Transverse colon (tissue), 4 donors: ENCODE measurements at places on chromosomes 12 and 14. TPM values are rescaled to one million over a fixed set of nuclear protein-coding genes. Genes with fewer than 3 reads are reported as not detected.

Gene FZD10
- total RNA-seq: not detected

Gene ART4
- 0.16 TPM for total RNA-seq

GRCh38 chr12:39331539-39332261 lies 111.2 kb downstream of the KIF21A start:
- no peaks in the 10 kb centered on the region for H3K4me1 ChIP-seq
- no peaks in the 10 kb centered on the region for H3K27me3 ChIP-seq
- DNase-seq: no peak
- peaks cover 4% of the 10 kb centered on the region for H3K36me3 ChIP-seq

Gene BMAL2
- total RNA-seq: 0.96 TPM

DNA sequence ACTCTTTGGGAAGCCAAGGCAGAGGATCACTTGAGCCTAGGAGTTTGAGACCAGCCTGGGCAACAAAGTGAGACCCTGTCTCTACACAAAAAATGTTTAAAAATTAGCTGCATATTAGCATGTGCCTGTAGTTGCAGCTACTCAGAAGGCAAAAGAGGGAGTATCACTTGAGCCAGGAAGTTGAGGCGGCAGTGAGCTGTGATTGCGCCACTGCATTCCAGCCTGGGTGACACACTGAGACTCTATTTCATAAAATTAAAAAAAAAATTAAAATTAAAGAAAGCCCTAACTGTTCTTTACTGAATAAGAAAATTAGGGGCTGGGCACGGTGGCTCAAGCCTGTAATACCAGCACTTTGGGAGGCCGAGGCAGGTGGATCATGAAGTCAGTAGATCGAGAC lies 27.0 kb downstream of the SENP1 start:
- H3K27me3 ChIP-seq: no peaks in the 10 kb centered on the region
- no peaks in the 10 kb centered on the region for H3K36me3 ChIP-seq
- no peak for DNase-seq
- no peaks in the 10 kb centered on the region for H3K4me1 ChIP-seq
- no peak overlapping the region for H3K27ac ChIP-seq
- no peak overlapping the region for H3K4me3 ChIP-seq

Gene SLC6A12
- 13.5 TPM for total RNA-seq

DNA sequence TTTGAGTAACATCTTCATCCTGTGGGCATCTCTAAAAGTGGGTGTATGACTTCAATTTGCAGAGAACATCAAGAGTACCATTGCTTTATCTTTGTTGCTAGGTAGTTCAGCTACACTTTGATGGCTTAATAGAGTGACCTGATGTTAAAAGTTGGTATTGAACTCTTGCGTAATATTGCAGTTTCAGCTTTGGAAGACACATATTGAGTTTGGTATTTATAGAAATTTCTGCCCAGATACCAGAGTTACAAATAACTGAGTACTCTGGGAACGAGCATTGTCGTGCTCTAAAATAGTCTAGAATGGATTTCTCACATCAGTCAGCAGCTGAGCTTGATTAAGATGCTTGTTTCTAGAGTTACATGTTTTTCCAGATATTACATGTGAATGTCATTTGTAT lies 24.8 kb upstream of the AKAP5 start:
- H3K4me1 ChIP-seq: peaks cover 3% of the 10 kb centered on the region
- no peaks in the 10 kb centered on the region for H3K27me3 ChIP-seq
- H3K4me3 ChIP-seq: no peak overlapping the region
- H3K27ac ChIP-seq: no peak overlapping the region
- no peak for DNase-seq

DNA sequence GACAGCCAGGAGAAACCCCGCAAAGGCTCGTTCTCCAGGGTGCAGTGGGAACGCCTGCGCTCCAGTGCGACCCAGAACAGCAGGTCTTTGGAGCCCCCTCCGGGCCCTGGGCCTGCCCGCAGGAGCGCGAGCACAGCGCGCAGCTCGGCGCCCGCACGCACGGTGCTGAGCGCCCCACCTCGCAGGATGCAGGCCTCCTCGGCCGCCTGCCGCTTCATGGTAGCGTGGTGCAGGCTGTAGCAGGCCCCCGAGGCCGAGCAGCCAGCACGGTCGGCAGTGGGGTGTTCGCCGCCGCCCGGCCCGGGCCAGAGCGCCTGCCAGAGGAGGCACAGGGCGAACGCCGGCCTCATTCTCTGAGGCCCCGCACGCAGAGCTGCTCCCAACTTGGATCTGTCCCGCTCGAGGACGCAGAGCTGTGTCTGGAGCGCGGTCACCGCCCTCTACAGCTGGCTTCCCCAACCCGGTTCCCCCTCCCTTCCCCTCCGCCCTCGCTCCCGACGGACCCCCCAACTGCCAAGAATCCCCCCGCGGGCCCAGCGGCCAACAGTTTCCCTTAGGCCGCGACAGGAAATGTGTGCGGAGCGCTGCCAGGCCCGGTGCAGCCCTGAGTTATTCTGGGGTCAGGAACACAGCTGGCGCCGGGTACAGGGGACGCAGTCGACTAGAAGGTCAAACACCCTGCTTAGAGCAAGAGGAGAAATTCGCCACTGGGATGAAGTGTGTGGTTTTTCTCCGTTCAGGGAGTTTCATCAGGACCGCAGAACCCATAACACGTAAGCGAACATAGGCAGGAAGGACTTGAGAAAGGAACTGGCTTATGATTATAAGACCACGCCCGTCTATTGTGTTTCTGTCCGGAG lies at the start of gene CLEC14A:
Gene CLEC14A, minus strand, starts transcription at position 421 of the 860 bp plus-strand sequence. Its CDS starts 71 bp downstream, at position 350.
- no peak within 1 kb of the TSS for H3K4me3 ChIP-seq
- peaks cover 46% of the 10 kb centered on the region for H3K27me3 ChIP-seq
- H3K36me3 ChIP-seq: no peaks in the 10 kb centered on the region
- H3K27ac ChIP-seq: no peak within 1 kb of the TSS
- no peaks in the 10 kb centered on the region for H3K4me1 ChIP-seq
- no peak for DNase-seq

- H3K4me1 ChIP-seq: peaks cover 12% of the 10 kb centered on the region
- no peak for DNase-seq
- H3K27me3 ChIP-seq: no peaks in the 10 kb centered on the region
- no peaks in the 10 kb centered on the region for H3K36me3 ChIP-seq
- peak overlapping the region; percentile 32 for H3K27ac ChIP-seq
Observed at GRCh38 chr14:99545586-99545985, 58.4 kb downstream of the CCDC85C start.

- H3K36me3 ChIP-seq: no peaks in the 10 kb centered on the region
- no peak overlapping the region for H3K27ac ChIP-seq
- no peak overlapping the region for H3K4me3 ChIP-seq
- no peaks in the 10 kb centered on the region for H3K27me3 ChIP-seq
- no peak for DNase-seq
- H3K4me1 ChIP-seq: peaks cover 6% of the 10 kb centered on the region
Observed at GRCh38 chr14:34718750-34719304, 4.4 kb upstream of the CFL2 start.

GRCh38 chr14:26138764-26139445 lies 458.9 kb downstream of the NOVA1 start:
- H3K27ac ChIP-seq: no peak overlapping the region
- H3K4me3 ChIP-seq: no peak overlapping the region
- DNase-seq: no peak
- no peaks in the 10 kb centered on the region for H3K36me3 ChIP-seq

- DNase-seq: peak; percentile 95
- peaks cover 21% of the 10 kb centered on the region for H3K4me1 ChIP-seq
- peak overlapping the region; percentile 93 for H3K27ac ChIP-seq
- no peaks in the 10 kb centered on the region for H3K36me3 ChIP-seq
Observed at GRCh38 chr12:6946033-6946919, 2.5 kb downstream of the C12orf57 start.

Gene FIGNL2
- total RNA-seq: not detected

GRCh38 chr12:19066475-19067001 lies 63.0 kb upstream of the PLEKHA5 start:
- H3K27ac ChIP-seq: no peak overlapping the region
- no peaks in the 10 kb centered on the region for H3K27me3 ChIP-seq
- DNase-seq: no peak
- H3K4me1 ChIP-seq: no peaks in the 10 kb centered on the region
- H3K36me3 ChIP-seq: no peaks in the 10 kb centered on the region

DNA sequence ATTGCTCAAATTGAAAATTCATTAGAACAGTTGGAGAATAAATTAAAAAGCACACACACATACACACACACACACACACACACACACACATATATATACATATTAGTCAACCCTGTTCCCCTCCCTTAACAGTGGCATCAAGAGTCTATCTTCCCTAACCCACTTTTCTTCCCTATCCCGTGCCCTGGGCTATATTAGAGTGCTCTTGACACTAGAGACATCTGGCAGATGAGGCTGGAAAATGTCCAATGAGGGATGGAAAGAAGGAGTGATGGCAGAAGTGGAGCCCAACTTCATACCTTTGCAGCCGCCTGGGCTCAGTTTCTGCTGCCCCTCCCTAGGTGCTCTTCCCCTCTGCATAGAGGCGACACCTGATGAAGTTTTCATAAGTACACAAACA lies 172.4 kb upstream of the NUDT4 start:
- no peaks in the 10 kb centered on the region for H3K36me3 ChIP-seq
- H3K4me1 ChIP-seq: no peaks in the 10 kb centered on the region
- H3K27ac ChIP-seq: no peak overlapping the region
- H3K4me3 ChIP-seq: no peak overlapping the region
- no peaks in the 10 kb centered on the region for H3K27me3 ChIP-seq

DNA sequence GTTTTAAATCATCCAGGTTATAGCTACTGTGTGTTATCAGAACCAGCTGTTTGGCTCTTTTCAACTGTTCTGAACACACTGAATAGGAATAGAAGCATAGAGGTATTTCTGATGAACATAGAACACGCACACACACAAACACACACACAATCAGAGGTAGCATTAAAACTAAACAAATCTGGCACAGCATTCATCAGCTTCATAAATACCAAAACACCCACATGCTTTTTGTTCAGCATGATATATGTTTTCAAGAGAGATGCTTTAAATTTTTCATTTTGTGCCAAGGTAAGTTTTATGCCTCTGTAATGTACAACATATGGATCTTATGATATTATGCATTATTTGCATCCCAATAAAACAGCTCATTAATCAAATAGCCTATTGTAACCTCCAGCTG lies 208.6 kb downstream of the GALC start:
- no peaks in the 10 kb centered on the region for H3K27me3 ChIP-seq
- no peak overlapping the region for H3K27ac ChIP-seq
- no peak for DNase-seq
- H3K36me3 ChIP-seq: no peaks in the 10 kb centered on the region
- no peak overlapping the region for H3K4me3 ChIP-seq
- no peaks in the 10 kb centered on the region for H3K4me1 ChIP-seq

- no peak overlapping the region for H3K4me3 ChIP-seq
- DNase-seq: no peak
- no peaks in the 10 kb centered on the region for H3K36me3 ChIP-seq
- H3K27me3 ChIP-seq: no peaks in the 10 kb centered on the region
Observed at GRCh38 chr12:96258104-96258961, 64.2 kb downstream of the ELK3 start.

GRCh38 chr12:84660139-84660538 lies 252.5 kb downstream of the SLC6A15 start:
- DNase-seq: no peak
- H3K4me1 ChIP-seq: no peaks in the 10 kb centered on the region
- no peak overlapping the region for H3K4me3 ChIP-seq
- H3K27ac ChIP-seq: no peak overlapping the region
- no peaks in the 10 kb centered on the region for H3K27me3 ChIP-seq
- H3K36me3 ChIP-seq: no peaks in the 10 kb centered on the region

- H3K27ac ChIP-seq: no peak overlapping the region
- H3K36me3 ChIP-seq: no peaks in the 10 kb centered on the region
- no peaks in the 10 kb centered on the region for H3K4me1 ChIP-seq
- DNase-seq: no peak
- no peak overlapping the region for H3K4me3 ChIP-seq
Observed at GRCh38 chr12:83432176-83432719, 745.5 kb downstream of the TMTC2 start.

DNA sequence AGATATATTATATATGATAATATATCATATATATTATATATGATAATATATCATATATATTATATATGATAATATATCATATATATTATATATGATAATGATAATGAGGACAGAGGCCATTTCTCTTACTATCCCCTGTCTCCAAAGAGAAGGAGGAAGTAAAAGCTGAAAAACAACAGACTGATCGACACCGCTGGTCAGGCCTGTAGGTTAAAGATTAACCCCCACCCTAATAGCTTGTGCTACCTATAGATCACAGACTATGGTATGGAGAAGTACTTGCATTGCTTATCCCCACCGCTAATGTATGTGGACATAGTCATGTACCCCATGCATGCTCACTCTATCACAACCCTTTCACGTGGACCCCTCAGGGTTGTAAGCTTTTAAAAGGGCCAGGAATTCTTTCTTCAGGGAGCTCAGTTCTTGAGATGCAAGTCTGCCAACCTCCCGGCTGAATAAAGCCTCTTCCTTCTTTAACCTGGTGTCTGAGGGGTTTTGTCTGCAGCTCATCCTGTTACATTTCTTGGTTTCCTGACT lies 786.1 kb upstream of the TMEM132C start:
- H3K27me3 ChIP-seq: no peaks in the 10 kb centered on the region
- H3K4me1 ChIP-seq: no peaks in the 10 kb centered on the region
- no peak overlapping the region for H3K27ac ChIP-seq
- DNase-seq: no peak
- no peak overlapping the region for H3K4me3 ChIP-seq
- no peaks in the 10 kb centered on the region for H3K36me3 ChIP-seq

DNA sequence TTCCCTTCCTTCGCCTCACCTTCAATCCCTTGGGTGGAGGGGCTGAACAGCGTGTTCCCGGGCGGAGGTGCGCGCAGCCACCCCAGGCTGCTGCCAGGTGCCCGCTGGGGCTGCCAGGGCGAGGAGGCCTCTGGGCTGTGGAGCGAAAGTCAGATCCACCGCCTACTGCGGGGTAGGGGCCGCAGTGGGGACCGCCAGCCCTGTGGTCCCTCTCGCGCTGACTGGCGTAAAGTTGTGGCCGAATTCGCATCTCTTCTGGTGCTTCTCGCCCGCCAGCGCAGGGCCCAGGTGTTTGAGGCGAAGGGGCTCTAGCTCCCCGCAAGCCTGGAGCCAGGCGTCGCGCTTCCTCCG lies 6.9 kb upstream of the HOXC4 start:
- H3K27me3 ChIP-seq: peaks cover 100% of the 10 kb centered on the region
- H3K4me3 ChIP-seq: peak overlapping the region; percentile 32
- H3K36me3 ChIP-seq: no peaks in the 10 kb centered on the region
- H3K4me1 ChIP-seq: peaks cover 4% of the 10 kb centered on the region

DNA sequence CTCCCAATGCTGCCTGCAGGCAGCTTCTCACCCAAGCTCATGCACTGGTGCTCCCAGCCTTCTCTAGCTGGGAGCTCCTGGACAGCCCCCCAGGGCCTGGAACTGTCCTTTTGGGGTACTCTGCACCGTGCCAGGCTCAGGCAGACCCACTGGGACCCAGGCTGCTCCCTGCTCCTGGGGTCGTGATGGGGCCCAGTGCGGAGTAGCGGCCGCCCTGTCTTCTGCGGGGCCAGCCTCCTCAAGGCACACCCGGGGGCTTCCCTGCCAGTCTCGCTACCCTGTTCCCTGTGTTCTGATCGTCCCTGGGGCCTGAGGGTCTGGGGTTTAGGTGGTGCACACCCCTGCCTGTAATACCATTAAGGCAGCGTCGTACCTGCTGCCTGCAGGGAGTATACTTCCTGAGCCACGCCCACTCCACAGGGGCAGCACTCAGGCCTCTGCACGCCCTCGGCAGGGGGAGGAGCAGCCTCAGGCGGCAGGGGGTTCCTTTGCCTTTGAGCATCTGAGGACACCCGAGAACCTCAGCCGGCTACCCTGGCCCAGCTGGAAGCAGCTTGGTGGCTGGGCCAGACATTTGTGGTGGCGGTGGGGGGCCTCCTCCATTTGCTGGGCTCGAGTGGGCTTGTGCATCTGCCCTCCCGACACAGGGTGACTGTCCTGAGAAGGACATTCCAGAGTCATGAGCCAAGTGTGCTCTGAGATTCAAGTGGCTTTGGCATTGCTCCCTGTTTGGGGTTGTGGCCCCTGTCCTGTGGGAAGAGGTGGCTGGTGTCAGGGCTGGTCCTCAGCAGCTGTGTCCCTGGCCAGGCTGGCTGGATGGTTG lies 9.2 kb upstream of the CRIP2 start:
- H3K36me3 ChIP-seq: no peaks in the 10 kb centered on the region
- H3K4me3 ChIP-seq: no peak overlapping the region
- no peak for DNase-seq
- no peaks in the 10 kb centered on the region for H3K4me1 ChIP-seq
- H3K27ac ChIP-seq: no peak overlapping the region
